ENCODE measurements at places on chromosomes 3 and 15.

DNA sequence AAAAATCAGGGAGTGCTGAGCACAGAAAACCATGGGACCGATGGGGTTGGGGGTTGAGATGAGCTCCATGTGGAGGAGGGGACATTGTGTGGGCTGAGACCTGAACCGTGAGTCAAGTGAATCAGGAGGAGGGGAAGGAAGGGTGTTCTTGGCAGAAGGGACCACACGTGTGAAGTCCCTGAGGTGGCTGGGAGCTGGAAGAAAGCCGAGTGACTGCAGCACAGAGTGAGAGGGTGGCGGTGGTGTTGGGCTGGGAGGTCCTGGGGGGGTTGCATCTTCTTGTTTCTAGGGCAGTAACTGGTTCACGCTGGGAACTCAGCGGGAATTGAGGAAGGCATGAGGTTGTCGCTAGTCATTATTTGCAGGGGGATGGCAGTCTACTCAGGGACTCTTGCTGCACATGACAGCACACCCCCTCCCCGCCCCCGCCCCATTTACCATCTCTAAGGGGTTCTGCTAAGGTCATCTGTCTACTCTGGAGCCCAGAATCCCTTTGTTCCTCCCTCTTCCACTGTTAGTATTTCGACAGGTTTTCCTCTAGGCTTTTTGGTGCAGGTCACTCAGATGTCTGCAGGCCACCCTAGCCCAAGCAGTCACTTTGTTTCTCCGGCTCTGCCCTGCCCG lies 254.3 kb downstream of the TLE3 start:
- no peak for DNase-seq

DNA sequence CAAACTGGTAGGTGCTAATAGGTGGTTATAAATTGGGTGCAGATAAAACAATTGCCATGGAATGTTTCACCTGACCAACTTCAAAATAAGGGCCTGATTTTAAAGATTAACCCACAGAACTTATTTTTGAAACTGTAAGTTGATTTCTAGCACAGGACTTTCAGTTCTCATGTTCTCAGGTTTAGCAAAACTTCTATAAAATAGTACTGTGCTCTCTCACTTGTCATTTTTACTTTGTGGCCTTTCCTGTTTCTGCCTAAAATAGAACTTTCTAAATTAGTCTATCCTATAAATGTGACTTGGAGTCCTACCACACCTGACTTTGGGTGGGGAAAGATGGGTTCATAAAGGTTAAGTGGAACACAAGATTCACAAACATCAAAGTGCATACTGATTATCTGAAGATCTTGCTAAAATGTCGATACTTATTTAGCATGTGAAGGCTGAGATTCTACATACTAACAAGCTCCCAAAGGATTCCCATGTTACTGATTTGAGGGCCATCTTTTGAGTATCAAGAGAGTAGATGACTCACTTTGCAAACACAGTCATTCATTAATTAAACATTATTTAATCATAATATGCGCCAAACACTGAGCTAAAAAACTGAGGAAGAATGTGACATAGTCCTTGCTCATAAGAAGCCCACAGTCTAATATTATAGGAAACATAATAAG lies 38.6 kb downstream of the BTLA start:
- no peak for DNase-seq

DNA sequence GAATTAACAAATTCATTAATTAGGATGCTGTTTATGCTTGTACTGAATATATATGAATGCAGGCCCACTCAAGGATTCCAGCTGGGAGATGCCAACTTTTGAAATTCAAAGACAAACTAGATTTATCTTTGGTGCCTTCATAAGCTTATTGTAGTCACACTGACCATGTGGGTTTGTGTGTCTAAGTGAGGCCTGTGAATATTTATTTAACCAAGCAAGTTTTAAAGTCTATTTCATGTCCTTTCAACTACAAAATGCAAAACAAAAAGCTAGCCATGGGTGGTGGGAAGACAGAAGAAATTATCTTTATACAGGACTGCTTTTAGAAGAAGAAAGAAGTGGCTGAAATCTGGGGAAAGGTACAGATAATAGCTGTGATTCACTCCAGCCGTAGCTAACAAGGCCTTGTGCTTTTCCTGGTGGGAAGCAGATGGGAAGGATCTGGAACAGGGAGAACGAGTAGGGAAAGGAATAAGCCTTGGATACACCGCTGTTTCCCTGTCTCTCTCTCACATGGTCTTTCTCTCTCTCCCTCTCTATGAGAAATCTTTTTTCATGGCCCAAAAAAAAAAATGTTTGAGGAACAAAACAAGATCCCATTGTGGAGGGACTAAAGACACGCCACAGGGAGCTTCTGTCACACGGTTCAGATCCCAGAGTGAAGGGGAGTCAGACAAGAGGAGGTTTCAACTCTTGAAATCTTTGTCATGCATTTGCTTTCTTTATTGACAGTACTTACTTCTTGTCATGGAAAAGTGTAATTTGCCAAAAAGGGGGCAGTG lies 225.5 kb downstream of the RORA start:
- DNase-seq, result no peak

DNA sequence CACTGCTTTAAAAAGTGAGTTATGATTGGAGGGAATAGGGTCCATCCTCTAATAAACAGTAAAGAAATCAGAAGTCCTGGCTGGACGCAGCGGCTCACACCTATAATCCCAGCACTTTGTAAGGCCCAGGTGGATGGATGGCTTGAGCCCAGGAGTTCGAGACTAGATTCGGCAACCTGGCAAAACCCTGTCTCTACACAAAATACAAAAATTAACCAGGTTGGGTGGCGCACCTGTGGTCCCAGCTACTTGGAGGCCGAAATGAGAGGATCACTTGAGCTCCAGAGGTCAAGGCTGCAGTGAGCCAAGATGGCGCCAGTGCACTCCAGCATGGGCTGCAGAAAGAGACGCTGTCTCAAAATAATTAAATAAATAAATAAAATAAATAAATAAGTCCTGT lies 171.2 kb downstream of the POTEB3 start:
- no peak for DNase-seq

DNA sequence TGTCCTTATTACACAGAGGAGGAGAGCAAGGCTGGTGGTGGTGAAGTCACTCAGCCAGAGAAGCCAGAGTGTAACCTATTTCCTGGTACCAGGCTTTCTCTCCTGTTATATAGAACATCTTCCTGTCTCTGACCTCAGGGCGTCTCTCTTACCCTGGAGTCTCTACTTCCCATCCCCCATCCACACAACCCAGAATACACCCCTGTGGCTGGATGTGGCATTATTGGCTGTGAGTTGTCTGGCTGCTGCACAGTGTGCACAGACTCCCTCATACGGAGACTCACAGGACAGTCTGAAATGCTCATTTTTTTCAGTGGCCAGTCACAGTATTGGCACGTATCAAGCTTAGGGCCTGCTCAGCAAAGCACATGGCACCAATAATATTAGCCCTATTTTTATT lies 8.6 kb downstream of the PODXL2 start:
- DNase-seq, result no peak

DNA sequence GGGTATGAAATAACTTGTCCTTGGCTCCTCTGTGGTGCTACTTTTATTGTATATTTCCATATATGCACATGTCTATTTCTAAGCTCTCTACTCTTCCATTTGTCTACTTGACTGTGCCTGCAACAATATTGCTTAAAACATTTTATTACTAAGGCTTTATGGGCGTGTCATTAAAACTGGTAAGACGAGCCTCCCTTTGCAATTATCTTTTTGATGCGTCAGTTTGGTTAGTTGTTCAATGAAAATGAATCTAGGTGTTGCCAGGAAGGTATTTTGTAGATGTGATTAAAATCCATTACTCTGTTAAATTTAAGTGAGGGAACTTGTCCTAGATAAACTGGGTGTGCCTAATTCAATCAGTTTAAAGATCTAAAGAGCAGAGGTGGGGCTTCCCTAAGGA lies 12.9 kb upstream of the TRA2B start:
- DNase-seq, result no peak

DNA sequence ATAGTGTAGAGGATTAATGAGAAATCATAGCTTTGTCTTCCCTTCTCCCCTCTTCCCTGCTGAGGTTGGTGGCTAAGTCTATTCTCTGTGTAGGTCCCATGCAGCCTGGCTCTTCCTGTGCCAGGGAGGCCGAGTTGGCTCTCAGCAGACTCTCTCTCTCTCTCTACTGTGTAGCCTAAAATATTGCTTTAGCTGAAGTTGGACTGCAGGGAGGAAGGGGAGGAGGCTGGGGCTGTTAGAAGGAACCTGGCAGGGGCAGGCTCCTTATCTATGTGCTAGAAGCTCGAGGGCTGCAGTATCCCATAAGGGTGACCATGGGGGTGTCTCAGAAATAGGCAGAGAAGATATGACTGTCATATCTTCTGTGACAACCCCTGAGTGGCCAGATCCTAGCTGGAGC lies 160.8 kb downstream of the EPHB1 start:
- no peak for DNase-seq

- no peak for DNase-seq
Observed at GRCh38 chr3:31829826-31830426, 151.1 kb downstream of the OSBPL10 start.

DNA sequence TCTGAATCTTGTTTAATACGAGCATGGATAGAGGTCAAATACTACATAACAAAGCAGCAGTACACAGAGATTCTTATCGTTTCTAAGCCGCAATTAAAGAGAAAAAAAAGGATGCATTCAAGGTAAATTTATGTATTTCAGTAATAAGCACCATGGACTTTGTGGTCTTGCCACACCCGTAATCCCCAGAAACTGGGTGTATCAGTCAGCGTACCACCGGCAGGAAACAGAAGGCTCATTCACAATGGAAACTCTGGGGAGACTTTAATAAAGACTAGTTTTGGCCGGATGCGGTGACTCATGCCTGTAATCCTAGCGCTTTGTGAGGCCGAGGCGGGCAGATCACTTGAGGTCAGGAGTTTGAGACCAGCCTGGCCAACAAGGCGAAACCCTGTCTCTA lies 81.9 kb upstream of the ZNF280D start:
- DNase-seq, result no peak

- no peak for DNase-seq
Observed at GRCh38 chr15:81095690-81096365, 38.2 kb upstream of the CFAP161 start.

DNA sequence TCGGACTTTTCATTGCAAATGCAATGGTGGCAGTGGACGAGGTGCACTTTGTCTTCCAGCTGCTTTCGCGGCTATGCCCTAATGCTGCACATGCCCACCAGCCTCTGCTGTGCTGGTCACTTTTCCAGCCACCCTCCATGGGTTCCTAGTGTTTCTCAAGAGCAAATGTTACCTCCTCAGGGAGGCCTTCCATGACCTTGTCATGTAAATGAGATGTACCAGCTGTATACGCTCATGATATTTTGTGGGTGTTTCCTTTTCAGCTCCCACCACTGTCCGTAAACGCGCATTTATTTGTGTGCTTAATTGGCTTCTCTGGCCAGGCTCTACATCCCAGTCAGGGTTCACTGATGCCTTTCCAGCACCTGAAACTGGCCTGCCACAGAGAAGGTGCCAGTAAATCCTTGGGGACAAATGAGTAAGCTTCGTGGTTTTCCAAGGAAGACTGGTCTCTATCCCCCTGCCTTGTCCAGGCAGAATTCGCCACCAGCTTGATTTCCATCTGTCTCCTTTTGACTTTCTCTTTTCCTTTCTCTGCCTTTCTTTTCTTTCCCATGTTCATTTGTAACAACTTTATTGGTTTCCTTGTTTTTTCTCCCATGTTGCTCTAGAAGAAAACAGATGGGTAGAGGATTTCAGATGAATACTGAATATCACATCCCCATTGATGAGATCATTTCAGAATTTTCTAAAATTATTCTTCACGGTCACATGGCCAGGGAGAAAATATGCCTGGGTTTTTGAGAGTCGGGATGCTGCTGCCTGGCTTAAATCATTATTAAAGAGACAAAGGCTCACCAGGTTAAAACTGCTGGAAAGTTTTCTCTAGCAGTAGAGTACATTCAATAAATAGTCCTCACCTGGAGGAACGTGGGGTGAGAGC lies 82.5 kb downstream of the CHST2 start:
- no peak for DNase-seq

DNA sequence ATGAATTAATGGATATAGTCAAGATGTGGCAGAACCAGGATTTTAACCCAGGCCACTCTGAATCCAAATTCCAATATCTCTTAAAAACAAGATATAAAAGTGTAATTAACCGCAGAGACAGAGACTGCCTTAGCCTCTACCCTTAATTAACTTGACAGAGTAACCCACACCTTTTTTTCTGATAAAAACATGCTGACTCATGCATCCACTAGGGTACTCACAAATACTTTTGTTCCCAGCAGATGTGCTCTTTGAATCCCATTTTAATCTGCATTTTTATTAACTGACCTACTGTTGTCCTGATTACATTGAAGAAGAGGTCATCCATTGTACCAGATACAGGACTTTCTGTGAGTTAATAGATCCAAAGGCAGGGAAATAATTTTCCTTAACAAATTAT lies 278.3 kb downstream of the CHL1 start:
- no peak for DNase-seq

- DNase-seq, result peak; percentile 55
Observed at GRCh38 chr3:188881954-188882641, 289.7 kb upstream of the TPRG1 start.

DNA sequence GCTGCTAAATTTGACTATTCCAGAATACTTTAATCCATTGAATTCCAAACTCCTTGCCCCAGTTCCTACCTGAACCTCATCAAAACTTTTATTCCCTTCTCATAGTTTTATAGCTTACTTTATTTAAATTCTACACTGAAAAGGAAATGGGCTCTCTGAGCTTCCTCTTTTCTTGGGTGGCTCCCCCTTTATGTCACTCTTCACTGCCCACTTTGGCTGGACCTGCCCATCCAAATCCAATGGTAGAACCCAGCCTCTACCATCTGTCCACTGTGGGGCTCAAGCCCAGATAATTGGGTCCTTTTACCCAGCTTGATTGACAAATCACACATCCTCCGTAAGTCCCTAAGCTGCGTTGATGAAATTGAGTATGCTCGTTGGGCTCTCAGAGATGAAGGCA lies 216.5 kb downstream of the BBX start:
- no peak for DNase-seq

- no peak for DNase-seq
Observed at GRCh38 chr3:41356775-41357174, 157.5 kb downstream of the CTNNB1 start.

- DNase-seq, result no peak
Observed at GRCh38 chr15:56490461-56490860, 25.5 kb upstream of the MNS1 start.

- DNase-seq, result no peak
Observed at GRCh38 chr3:42289026-42289425, 23.0 kb upstream of the CCK start.

GRCh38 chr15:47422881-47423665 lies 294.2 kb upstream of the SEMA6D start:
- no peak for DNase-seq

DNA sequence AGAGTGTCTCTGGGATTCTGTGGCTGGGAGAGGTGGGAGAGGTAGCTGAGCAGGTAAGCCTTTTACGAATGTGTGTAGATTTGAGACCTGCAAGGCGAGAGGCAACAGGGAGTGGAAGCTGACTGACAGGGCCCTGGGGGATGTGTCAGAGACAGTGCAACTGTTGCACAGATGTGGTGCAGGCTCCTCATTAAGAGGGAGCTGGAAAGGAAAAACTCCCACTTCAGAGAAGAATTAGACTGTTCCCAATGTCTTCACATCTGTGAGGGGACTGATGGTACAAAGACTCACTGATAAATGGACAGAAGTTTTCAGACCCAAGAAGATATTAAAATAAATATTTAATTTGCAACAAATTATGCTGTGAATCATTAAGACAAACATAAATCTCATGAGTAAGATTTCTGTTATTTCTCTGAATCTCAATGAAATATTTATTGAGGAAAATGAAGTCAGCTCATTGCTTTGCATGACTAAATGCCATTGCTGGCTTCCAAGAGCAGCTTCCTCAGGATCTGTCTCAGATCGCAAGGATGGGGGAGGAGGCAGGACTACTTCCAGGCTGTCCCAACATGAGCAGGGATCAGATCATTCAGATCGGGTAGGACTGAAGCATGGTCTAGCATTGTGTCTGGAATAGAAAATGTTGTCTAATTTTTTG lies 127.3 kb upstream of the ROPN1 start:
- no peak for DNase-seq

All from trophoblast cell (in vitro differentiated cells and primary cell).